ENCODE measurements at places on chromosomes 6 and 20.

DNA sequence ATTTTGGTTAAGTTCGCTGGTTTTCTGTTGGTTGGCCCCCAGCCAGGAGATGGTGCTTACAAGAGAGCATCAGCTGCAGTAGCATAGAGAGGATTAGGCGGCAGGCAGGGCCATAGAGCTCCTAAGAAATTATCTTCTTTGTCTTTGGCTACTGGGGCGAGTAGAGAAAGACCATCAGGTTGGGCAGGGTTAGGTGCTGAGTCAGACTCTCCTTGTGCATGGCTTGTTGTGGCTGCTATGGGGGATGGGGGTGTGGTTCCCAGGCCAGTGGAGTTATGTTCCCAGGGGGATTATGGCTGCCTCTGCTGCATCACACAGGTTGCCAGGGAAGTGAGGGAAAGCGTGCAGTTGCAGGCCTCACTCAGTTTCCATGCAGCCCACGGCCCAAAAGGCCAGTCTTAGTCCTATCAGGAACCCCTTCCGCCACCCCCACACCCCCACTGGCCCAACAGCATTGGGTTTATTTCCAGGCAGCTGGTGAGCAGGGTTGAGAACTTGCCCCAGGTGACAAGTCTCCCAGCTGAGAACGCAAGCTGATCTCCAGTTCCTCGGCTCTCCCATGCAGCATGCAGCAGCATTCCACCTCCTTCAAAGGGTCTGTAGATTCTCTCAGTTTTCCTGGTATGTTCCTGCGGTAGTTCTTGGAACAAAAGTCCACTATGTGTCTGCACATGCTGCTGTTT lies 243.7 kb downstream of the UTRN start:
- DNase-seq = no peak

DNA sequence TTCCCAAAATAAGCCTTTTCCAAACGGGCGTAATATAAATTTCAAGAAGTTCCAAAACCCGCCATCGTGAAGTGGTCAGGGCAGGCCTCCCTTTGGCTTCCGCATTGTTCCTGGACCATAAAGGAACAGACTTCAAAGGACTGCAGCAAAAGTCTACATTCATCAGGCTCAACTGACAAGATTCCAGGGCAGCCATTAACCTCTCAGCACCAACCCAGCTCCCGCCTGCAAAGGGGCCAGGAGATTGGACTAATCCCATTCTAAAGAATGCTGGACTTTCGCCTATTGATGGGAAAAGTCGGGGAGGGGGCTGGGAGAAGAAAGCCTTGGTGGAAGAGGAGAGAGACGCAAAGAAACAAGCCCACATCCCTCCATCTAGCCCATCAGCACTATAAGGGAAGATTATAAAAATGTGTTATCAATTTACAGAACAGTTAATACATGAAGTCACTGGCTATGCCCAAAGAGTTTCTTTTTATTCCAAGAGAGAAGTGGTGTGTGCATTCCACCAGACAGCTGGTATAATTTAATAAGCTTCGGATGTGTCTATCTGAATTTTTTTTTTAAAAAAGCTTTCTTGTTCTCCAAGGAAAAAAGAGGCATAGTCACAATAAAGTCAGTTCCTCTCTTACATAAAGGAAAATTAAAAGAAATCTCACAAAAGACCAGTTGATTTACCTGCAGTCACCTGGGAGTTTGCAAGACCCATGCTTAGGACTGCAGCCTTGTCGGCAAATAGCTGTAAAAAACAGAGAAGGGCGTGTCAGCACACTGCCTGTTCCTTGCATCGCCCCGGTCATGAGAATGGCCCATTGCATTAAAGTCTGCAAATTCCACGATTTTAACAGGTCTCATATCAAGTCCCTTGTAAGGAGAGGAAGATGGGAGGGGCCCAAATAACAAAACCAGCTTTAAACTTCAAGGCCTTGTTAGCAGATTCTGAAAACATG lies 17.8 kb downstream of the JAG1 start:
- no peak for DNase-seq

GRCh38 chr20:50982363-50982762 lies 23.7 kb downstream of the MOCS3 start:
- DNase-seq = no peak

- no peak for DNase-seq
Observed at GRCh38 chr20:62661647-62662046, 19.3 kb downstream of the SLCO4A1 start.

- DNase-seq = no peak
Observed at GRCh38 chr20:54097236-54097529, 26.8 kb upstream of the BCAS1 start.

Data from NCI-H524 treated with DMSO at 0.1 percent for 48 hours (cell line).